ENCODE measurements at places on chromosomes 7 and 10. TPM values are rescaled to one million over a fixed set of nuclear protein-coding genes. Genes with fewer than 3 reads are reported as not detected.

Gene OR2A7
- not detected for polyA plus RNA-seq

Gene TYW1B
- 0.88 TPM for polyA plus RNA-seq

Gene C10orf53
- polyA plus RNA-seq = not detected

Gene NPSR1
- polyA plus RNA-seq = not detected

Gene TBATA
- polyA plus RNA-seq = not detected

Gene ADAMTS14
- polyA plus RNA-seq = 0.36 TPM

Gene HOXA10
- polyA plus RNA-seq = 4.2 TPM

DNA sequence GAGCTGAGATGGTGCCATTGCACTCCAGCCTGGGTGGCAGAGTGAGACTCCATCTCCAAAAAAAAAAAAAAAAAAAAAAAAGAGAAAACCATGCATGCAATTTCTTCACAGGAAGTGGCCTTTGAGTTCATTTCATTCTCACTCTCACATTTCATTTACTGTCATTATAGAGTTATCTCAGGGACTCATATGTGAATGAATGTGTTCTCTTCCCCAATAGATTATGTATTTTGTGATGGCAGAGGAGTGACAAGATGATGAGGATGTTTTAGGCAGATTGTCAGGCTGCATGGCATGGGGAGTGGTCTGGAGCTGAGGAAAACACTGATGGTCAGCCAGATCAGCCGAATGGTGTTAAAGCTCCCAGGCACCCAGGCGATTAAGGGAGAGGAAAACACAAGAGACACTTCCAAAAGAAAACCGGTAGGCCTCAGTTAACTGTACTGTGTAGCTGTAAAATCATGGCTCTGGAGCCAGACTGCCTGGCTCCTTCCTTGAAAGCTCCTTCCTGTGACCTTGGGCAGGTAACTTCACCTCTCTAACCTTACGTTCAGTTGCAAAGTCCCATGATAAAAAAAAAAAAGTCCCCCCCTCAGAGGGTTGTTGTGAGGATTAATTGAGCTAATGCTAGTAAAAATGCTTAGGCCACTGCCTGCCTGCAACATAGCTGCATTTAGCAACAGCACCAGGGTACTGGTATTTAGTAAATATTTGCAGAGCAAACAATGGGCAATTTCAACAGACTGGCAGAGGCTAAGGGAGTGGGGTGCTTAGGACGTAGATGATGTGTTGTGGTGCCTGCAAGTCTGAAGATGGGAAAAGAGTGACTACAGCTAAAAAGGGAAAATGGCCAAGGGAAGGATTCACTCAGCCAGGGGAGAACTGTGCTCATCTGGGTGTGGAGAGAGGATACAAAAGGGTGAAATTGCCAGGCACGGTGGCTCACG, 6.9 kb downstream of the FRAT2 start:
- DNase-seq = no peak

DNA sequence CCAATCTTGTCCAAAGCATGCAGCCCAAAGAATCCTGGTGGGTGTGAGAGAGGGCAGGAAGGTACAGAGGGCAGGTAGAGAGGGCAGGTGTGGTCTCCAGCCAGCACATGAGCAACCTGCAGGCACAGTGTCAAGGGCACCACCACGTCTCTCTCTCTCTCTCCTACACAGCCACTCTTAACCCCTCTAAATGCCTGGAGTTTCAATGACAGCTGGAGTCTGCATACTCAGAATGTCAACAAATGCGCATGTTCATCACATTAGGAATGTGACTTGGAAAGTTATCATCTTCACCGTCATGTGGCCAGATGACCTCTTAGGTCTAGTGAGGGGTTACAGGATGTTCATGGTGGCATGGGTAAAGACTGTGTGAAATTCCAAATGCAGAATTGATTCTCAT, 456.8 kb downstream of the SORCS1 start:
- DNase-seq = no peak

DNA sequence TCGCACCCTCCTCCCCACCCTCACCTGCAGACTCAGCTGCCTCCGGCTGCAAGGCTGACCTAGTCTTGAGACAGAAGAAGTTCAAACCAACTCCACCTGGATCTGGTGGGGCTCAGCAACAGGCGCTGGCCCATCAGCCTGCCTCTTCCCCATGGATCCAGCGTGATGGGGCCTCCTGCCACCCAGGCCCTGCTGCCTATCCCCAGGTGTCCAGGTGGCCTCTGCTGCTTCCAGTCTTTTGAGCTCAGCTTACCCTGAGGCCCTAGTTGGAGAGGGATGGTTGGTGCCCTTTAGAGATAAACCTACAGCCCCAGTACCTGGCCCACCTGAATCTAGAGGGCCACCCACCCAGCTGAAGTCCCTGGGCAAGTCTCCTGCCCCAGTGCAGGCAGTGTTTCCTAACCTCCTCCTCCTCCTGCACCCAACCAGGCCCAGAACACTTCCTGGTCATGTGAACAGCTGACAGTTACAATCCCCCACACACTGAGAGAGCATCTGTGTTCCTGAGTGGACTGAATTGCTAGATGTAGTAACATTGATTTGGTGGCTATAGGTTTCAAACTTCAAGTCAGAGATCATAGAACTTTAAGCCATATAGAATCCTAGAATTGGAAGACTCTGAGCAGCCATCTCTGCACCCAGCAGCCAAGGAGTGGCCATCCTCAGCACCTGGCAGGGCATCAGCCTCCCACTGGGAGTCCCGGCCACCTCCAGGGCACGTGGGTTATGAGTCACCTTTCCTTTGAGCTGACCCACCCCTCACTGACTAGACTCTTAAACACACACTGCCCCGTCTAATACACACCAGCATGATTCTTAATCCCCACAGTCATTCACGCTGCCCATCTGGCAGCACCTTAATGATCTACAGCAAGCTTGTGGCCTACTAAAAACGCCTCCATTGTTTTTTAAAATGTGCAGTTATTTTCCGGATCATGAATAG, 51.9 kb downstream of the ALOX5 start:
- no peak for DNase-seq

GRCh38 chr10:61302124-61302523, 151.1 kb downstream of the TMEM26 start:
- DNase-seq = no peak

DNA sequence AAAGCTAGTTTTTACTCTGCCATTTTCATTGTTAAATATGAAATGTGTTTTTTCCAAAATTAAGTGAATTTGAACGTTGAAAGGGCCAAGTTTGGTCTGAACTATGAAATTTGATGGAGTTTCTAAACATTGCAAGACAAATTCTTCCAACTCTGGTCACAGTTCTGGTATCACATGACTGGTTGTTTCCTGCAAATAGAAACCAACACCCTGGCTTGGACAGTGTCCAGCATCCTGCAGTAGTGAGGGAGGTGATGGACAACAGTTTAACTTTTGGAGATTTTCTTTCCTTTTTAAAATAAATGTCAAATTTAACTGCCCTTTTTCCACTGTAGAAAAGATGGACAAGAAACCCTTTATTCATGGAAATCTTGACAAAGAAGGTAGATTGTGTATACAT, 54.8 kb upstream of the AGBL3 start:
- no peak for DNase-seq

DNA sequence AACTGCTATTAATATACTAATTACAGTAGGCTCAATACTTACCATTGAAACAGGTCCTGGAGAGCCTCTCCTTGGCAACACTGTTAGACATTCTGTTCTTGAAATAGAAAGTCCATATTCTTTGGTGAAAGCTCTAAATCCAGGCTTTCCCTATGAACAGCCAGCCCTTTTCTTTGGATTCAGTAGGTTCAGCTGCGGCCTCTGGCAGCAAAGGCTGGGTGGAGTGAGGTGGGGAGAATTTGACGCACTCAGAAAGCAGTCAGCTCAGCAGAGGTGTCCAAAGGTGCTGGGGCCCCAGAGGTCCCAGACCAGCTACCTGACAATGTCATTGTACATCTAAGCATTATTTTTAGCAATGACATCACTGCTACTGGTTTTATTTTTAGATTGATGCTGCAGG, 146.1 kb downstream of the GRK5 start:
- no peak for DNase-seq

- no peak for DNase-seq
These were observed 30.6 kb downstream of the NET1 start for GRCh38 chr10:5442990-5443370.

- DNase-seq = no peak
These were observed 43.4 kb upstream of the PRSS58 start for GRCh38 chr7:142301299-142301698.

- no peak for DNase-seq
These were observed 243.3 kb upstream of the RNF32 start for GRCh38 chr7:156397249-156397648.

Measured in immature natural killer cell (primary cell).